ENCODE measurements at places on chromosomes 12 and 14.

GRCh38 chr12:53674977-53675700 lies 744 bp downstream of the ATP5MC2 start:
- DNase-seq = no peak

DNA sequence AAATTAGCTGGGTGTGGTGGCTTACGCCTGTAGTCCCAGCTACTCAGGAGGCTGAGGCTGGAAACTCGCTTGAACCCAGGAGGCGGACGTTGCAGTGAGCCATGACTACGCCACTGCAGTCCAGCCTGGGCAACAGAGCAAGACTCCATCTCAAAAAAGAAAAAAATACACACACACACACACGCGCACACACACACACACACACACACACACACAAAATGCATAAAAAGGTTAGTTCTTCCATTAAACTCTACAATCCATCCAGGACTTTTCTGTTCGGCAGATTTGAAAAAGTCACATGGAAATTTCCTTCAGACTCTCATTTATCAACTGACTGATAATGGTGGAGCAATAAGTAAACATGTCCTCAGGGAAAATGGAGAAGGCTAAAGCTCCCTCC lies 9.2 kb upstream of the VPS33A start:
- no peak for DNase-seq

GRCh38 chr12:8034802-8035201 lies 2.3 kb downstream of the FOXJ2 start:
- no peak for DNase-seq

DNA sequence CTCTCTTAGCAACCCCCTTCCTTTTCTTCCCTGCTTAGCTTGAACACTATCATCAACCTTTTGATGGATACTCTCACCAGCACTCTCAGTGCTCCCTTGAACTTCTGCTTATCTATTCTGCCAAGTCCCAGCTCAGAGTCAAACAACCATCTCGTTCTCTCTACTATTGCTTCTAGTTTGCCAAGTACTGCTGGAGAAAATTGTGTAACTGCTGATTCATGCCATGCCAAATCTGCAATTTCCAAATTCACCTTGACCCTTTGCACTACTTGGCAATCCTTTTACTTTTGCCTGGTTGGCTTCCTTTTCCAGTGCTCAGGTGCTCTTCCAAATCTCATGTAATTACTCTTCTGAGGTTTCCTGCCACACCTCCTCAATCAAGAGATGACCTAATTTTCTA lies 2.8 kb upstream of the CCDC196 start:
- no peak for DNase-seq

- no peak for DNase-seq
Measured at GRCh38 chr12:115485503-115485902, 792.0 kb downstream of the MED13L start.

Measured in left forelimb (tissue), 1 donor.